Stimulated activated CD4-positive, alpha-beta T cell treated with anti-CD3 and anti-CD28 coated beads, Interleukin-15, amount 100 ng/mL, for 1 hour (primary cell): ENCODE measurements at places on chromosomes 13 and 19.
A peak's percentile ranks its signal among the peaks of the same experiment; 100 is the strongest.

DNA sequence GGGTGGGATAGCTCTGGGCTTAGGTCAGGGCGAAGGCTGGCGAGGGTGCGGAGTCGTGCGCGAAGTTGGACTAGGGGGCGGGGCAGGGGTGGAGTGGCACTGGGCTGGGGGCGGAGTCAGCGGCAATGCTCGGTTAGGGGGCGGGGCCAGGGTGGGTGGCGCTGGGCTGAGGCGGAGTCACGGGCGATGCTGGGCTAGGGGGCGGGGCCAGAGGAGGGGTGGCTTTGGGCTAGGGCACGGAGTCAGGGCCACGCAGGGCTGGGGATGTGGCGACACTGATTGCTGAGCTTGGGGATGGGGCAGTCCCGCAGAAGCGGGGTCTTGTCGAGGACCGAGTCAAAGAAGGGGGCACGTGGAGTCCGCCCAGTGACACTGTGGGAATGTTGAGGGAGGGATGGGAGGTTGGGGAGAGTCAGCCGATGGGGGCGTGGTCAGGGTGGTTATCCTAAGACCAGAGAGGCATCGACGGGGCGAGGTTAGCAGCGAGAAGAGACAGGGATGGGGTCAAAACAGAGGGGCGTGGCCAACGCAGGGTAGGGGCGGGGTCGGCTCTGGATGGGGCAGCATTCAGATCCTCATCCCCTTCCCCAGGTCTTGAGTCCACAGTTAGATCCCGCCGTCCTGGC lies 8.7 kb downstream of the HOMER3 start:
- peak; percentile 82 for DNase-seq

DNA sequence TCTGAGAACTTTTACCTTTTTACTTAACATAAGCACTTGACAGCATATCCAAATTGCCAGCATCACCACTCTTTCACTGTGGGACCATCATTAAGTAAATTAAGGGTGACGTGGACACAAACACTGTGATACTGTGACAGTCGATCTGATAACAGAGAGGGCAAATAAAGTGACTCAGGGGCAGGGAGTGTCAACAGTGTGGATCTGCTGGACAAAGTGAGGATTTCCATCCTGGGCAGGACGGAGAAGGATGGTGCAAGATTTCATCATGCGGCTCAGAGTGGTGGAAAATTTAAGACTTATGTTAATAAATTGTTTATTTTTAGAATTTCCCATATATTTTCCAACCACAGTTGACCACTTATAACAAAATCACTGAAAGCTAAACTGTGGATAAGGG lies 60.0 kb upstream of the WDFY2 start:
- DNase-seq = no peak

DNA sequence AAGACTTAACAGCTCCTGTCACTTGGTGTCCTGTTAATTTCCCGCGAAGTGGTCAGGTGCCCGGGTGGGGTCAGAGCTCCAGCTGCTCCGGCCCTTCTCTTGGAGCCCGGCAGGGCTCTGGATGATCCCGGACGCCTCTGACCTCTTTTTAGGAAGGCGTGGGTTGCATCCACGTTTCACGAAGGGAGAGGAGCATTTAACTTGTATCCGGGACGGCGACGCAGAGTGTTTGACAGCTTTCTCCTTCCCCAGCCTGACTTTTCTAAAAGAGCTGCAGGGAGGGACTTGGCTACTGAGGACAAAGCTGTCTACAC lies 656 bp downstream of the ZNF155 start:
- DNase-seq = no peak

GRCh38 chr19:49333811-49334288 lies 1.4 kb upstream of the CD37 start:
- peak; percentile 41 for DNase-seq

- DNase-seq = no peak
Observed at GRCh38 chr13:37102896-37103295, 2.6 kb downstream of the CSNK1A1L start.

DNA sequence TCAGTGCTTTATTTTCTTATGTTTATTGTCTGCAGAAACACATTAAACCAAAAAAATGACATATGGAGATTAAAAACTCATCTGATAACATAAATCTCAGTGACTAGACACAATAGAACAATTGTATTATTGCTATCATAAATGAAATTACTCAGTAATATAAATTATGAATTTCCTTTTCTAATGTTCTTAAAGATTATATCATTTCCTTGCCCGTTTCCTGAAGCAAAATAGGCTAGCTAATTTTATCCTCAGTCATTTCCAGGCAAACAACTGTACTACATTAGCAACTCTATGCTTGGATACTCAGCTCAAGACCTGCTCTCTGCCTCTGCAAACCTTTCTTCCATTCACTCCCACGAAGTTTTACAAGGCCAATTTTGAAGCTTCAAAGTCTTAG lies 61.2 kb downstream of the RFC3 start:
- no peak for DNase-seq

GRCh38 chr13:49791711-49792549 lies 552 bp downstream of the KPNA3 start:
- peak; percentile 19 for DNase-seq

- DNase-seq = no peak
Observed at GRCh38 chr13:21344662-21345176, 114.4 kb downstream of the ZDHHC20 start.
